ENCODE measurements at places on chromosomes 2 and 18.
A peak's percentile ranks its signal among the peaks of the same experiment; 100 is the strongest.

- DNase-seq: no peak
Measured at GRCh38 chr18:12963069-12963468, 15.3 kb downstream of the SEH1L start.

GRCh38 chr2:133937669-133938068 is 316.2 kb upstream of the MGAT5 start:
- no peak for DNase-seq

DNA sequence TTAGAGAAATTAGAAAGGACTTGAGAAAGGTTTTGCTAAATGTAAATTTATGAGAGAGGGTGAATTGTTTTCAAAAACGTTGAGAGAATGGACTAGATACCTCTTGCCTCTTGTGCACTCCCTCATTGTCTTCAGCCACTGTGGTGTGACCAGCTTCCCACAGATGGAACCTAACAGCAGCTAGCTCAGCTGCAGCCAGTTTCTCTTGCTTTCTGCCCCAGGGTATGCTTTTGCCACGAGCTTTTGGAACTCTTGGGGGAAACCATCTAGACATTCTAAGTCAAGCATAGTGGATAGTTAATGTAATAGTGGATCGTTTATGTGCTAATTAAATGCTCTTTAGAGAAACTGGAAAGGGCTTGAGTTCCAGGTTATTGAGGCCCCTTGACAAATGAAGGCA is 288.2 kb downstream of the CTNNA2 start:
- DNase-seq: no peak

DNA sequence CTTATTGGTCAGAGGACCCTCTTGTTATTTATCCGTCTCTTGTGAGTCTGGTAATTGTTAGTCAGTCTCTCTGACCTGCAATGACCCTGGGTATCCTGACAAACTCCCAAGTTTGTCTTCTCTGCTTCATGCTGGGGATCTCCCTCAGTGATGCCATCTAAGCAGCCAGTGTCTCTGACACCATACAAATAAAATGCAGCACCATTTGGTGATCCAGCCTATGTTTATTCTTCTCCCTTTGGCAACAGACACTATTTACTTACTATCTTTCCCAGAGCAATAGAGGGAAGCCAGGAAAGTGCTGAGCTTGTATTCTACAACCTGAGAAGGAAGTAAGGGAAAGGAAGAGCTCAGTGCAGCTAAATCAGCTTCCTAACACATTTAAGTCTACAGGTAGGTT is 15.9 kb downstream of the SERPINE2 start:
- DNase-seq: no peak

DNA sequence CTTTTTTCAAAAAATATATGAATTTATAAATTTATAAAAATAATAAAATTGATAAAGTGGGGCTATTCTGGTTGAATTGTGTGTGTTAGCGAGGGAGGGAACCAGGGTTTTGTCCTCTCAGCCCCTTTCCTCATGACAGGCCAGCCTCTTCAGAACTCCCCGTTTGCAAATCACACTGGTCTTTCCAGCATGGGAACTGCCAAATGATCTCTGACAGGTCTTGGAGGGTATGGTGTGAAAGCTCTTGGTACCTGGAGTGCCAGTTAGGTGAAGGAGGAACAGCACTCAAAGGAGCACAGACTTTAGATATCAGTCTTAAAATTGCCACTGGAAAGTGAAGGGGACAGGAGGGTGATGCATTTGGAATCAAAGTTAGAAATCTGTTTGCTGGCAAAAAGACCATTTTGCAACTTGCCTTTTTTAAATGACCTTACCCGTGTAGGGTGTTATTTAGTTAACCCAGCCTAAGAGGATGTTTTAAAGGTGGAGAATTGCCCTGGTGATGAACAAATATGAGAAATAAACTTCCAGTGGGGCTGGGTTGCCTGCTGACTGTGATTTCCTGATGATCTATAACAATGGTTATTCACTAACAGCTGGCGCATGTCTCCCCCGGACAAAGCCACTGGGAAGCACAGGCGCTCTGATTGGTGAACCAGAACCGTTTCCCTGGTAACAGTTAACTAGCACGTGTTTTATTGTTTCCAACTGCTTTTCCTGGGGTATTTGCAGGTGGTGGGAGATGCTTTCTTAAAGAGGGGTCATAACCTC is 85.3 kb upstream of the EFEMP1 start:
- no peak for DNase-seq

- DNase-seq: no peak
Measured at GRCh38 chr2:106974891-106975290, 88.9 kb upstream of the ST6GAL2 start.

DNA sequence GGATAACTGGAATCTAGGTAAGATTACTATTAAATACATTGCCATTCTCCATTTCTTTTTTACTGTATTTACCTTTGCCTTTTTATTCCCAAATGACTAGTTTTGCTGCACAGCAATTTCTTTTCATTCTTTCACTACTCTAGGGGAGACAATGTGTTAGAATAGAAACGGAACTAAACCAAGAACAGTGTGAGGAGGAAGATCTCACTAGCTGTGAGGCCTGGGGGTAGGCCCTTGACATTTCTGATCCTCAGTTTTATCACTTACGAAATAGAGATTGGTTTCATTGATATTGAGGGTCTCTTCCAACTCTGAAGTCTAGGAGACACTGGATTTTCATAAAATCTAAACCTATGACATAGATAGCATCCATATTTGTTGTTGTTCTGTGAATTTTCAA is 191.1 kb downstream of the IKZF2 start:
- no peak for DNase-seq

- DNase-seq: no peak
Measured at GRCh38 chr2:54206596-54206995, 49.4 kb downstream of the TSPYL6 start.

DNA sequence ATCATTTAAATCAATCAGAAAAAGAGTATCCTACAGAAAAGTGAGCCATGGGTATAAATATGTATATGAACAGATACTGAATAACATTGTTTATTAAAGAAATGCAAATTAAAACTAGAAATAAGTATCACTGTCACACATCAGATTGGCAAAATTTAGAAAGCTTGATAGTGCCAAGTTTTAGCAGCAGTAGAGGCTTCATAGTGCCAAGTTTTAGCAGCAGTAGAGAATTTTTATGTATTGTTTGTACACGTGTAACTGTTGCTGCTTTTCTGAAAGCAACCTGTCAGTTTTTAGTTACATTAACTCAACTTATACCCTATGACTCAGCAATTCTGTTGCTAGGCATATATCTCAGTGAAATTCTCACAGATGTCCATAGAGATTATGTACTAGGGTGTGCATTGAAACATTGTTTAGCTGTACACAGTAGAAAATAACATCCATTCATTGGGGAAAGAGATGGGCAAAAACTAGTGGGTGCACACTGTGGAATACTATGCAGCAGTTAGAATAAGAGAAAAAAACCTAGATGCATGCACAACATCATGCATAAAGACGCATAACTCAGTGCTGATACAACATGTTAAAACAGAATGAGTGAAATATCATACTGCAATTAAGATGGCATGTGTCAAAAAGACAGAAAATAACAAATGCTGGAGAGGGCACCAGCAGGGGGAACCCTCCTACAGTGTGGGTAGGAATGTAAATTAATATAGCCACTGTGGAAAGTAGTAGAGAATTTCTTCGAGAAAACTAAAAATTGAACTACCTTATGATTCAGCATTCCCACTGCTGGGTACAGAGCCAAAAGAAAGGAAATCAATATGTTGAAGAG is 294.5 kb upstream of the NT5C1B start:
- DNase-seq: peak; percentile 29

- peak; percentile 100 for DNase-seq
Measured at GRCh38 chr2:44168681-44169154, at the start of gene PPM1B. PPM1B (plus strand) TSS chr2:44168875; CDS start chr2:44201200, 32,325 bp downstream.

DNA sequence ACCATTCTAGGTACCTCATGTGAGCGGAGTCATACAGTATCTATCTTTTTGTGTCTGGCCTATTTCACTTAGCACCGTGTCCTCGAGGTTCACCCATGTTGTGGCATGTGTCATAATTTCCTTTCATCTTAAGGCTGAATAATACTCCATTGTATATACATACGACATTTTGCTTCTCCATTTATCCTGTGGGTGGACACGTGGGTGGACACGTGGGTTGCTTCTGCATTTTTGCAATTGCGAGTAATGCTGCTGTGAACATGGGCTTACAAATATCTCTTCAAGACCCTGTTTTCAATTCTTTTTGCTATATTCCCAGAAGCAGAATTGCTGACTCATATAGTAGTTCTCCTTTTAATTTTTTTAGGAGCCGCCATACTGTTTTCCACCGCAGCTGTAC is 243.6 kb upstream of the EPAS1 start:
- no peak for DNase-seq

DNA sequence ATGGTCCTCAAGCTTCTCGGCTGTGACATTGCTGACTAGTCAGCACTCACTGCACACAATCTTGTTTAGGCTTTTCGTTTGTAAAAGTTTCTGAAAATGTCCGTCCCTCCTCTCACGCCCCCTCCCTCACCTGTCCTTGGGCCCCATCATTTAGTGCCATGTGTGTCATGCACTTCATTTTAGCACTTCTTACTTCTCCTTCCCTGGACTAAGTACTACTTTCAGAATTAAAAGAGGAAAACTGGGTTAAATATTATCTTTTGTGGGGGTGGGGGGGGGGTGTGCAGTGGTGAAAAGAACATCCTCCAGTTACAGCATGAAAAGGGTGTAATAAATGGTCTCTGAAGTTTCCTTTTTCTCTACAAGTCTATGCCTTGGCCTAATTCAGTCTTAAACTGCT is 182.0 kb upstream of the SP5 start:
- no peak for DNase-seq

GRCh38 chr18:75125382-75126331 is 83.3 kb downstream of the PTGR3 start:
- no peak for DNase-seq

DNA sequence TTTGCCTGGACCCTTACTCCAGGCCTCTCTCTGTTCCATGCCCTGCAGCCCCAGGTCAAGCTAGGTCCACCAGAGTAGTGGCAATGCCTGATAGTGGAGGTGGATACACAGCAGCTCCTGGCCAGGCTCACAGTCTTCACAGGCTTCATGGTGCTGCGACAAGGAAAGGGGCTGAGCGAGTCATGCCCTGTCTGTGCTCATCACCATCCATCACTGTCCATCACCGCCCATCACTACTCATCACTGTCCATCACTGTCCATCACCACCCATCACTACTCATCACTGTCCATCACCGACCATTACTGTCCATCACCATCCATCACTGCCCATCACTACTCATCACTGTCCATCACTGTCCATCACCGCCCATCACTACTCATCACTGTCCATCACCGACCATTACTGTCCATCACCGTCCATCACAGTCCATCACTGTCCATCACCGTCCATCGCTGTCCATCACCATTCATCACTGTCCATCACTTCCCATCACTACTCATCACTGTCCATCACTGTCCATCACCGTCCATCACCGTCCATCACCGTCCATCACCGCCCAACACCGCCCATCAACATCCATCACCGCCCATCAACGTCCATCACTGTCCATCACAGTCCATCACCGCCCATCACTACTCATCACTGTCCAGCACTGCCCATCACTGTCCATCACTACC is 57.1 kb upstream of the OTOS start:
- no peak for DNase-seq

GRCh38 chr2:142058149-142058548 is 72.7 kb downstream of the LRP1B start:
- no peak for DNase-seq

- DNase-seq: no peak
Measured at GRCh38 chr2:135635212-135635835, 104.0 kb downstream of the R3HDM1 start.

DNA sequence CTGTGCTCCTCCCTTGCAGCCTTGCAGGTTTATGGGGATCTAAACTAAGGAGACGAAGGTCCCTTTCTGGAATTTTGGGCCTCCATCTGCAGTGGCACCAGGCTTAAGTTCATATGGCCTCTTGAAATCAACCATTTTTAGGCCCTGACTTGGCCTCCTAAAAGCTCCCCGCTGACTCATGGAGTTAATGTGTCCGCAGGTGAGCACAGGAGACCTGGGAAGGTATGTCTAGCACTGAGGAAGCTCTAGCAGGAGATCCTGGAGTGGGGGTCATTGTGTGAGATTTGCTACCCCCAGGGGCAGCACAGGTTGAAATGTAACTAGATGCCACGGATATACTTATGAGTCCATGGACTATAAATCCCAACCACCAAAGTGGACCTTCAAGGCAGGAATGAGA is 95.9 kb upstream of the CELF4 start:
- DNase-seq: no peak

- no peak for DNase-seq
Measured at GRCh38 chr2:63194175-63194574, 143.5 kb downstream of the OTX1 start.

- DNase-seq: no peak
Measured at GRCh38 chr2:53826587-53827397, 33.0 kb downstream of the GPR75 start.

GRCh38 chr18:58788971-58789875 is 75.5 kb upstream of the ZNF532 start:
- DNase-seq: no peak

GRCh38 chr18:49529596-49529995 is 32.3 kb upstream of the LIPG start:
- DNase-seq: no peak

DNA sequence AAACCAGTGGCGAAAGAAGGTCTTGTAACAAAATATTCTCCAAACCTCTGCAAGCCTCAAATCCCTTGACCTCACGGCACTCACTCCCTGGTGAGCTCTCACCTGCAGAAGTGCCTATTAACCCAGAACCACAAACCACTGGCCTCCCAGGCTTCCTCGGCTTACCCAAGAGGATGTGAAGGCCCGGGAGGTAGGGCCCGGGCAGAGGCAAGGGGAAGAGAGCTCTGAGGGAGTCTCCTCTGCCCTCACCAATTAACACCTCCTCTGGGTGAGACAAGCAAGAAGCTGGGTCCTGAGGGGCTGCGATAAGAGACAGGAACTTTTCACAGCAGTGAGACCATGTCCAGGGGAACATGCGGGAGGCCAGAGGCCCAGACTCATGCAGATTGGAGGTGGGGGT is 53.7 kb downstream of the EMX1 start:
- DNase-seq: no peak

- DNase-seq: no peak
Measured at GRCh38 chr2:32752205-32752604, 124.4 kb downstream of the TTC27 start.

DNA sequence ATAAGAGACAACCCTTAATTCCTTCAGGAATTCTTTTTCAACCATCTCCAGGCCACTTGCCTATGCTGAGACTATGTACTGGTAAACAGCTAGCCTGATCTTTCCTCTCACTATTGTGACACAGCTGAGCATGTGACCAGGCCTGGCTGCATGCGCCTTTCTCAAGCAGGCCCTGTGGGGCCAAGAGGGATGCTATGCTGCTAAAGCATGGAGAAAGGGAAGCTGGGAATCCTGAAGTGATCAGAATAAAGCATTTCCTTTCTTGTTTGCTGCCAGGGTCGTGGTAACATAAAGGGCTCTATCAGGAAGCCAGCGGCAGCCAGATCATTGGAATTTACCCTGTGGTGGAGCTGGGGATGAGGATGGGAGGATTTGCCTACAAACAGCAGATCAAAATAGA is 29.8 kb upstream of the LCLAT1 start:
- DNase-seq: no peak

- DNase-seq: no peak
Measured at GRCh38 chr2:2701813-2702212, 370.7 kb upstream of the MYT1L start.

GRCh38 chr2:61328707-61329251 is 142.1 kb downstream of the USP34 start:
- no peak for DNase-seq

GRCh38 chr2:119455066-119455718 is 23.5 kb downstream of the TMEM37 start:
- no peak for DNase-seq
